ENCODE measurements at places on chromosomes 4 and X.
A peak's percentile ranks its signal among the peaks of the same experiment; 100 is the strongest.

GRCh38 chr4:3706565-3707422 lies 59.4 kb upstream of the ADRA2C start:
- DNase-seq = no peak

- peak; percentile 52 for DNase-seq
Measured at GRCh38 chr4:85084371-85085094, 118.0 kb upstream of the WDFY3 start.

- DNase-seq = peak; percentile 51
Measured at GRCh38 chrX:102515975-102516941, at the start of gene TMSB15A. Gene TMSB15A (minus strand): TSS chrX:102516739.

DNA sequence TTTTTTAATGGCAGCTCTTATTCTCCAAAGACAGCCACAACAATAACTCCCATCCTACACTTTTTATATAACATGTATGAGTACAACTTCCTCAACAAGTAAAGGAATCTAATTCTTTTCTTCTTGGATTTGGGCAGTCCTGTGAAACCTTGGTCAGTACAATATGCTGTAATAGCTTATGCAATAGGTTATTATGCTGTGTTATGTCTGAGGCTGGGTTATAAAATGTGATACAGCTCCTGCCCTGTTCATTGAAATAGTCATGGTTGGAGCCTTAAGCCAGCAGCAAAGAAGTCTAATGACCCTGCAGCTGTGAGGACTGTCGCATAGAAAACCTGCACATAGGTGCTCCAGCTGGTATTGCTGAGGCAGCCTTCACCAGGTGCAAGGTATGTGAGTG lies 215.8 kb upstream of the RASGEF1B start:
- no peak for DNase-seq

GRCh38 chr4:4853371-4853823 lies 6.1 kb upstream of the MSX1 start:
- no peak for DNase-seq

- no peak for DNase-seq
Measured at GRCh38 chr4:64807821-64808220, 398.6 kb upstream of the TECRL start.

- DNase-seq = no peak
Measured at GRCh38 chr4:37359261-37359660, 114.7 kb downstream of the NWD2 start.

GRCh38 chr4:7807351-7807921 lies 132.2 kb downstream of the AFAP1 start:
- DNase-seq = no peak

DNA sequence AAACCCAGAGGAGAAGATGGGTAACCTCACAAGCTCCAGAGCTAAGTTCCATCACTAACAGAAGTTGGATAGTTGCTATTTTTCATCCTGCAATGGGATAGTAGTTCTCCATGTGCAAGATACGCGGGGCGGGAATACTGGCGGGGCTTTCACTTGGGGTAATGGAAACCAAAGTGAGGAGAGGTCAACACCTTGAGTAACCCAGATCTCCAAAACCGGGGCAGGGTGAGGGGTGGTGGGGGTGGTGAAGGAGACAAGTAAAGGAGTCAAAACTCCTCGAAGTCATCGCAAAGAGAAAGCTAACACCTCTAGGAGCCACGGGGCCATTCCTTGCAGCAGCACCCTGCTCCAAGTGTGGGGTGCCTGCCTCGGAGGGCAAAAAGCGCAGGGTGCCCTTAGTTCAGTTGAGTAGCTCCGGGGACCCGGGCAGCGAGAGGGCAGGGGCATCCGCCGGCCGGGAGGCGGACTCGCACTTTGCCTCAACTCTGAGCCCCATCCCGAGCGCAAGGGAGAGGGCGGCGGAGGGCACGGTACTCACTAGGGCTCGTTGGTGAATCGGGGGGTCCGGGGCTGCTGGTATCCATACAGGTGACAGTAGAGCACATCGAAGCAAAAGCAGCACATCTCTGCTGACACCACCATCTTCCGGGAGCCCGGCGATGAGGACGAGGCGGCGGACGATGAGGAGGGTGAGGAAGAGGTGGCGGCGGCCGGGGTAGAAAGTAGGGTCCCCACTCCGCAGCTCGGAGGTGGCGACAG lies 645 bp downstream of the AMMECR1 start:
- DNase-seq = peak; percentile 39

GRCh38 chr4:138961129-138961528 lies 54.5 kb upstream of the NOCT start:
- DNase-seq = no peak

Data from activated CD4-positive, alpha-beta T cell treated with anti-CD3 and anti-CD28 coated beads, Interleukin-2, Interleukin-6, amounts not matched to agents 100 ng/mL and 50 ng/mL, durations not matched to agents 16 hours and 8 hours (primary cell).